ENCODE measurements at places on chromosomes 6 and 20. TPM values are rescaled to one million over a fixed set of nuclear protein-coding genes. Genes with fewer than 3 reads are reported as not detected.

- no peak for DNase-seq
Observed at GRCh38 chr6:158497620-158498019, 62.3 kb upstream of the TMEM181 start.

GRCh38 chr6:84362193-84362821 lies 134.9 kb upstream of the CEP162 start:
- DNase-seq: no peak

DNA sequence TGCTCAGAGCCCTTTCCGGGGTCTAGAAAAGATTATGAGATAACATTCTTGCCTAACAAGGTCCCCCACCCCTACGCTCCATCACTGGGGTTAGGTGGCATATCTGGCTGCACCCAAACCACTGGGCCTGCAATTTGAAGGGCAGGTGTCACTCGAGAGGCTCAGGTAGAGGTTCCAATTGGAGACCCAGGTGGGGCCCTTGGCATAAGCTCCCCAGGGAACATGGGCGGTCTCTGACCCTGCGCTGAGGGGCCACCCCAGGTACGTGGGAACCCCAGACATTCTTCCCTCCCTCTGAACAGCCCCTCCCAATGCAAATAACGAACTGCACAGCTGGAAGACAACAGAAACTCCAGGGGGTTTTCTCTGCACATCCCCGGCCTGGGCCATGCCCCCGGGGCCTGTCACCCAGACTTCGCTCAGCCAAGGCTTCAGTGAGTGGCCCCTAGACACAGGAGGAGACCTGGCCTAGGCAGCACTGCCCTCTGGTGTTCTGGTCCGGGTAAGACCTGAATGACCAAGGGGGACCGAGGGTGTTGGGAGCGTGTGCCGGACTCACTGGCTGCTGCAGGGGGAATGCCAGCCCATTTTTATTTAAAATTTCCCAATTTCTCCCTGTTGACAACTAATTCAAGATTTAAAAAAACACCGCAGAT lies 47.5 kb downstream of the DSTN start:
- peak; percentile 18 for DNase-seq

The FRK gene
- total RNA-seq: 3.7 TPM

The MLN gene
- not detected for total RNA-seq

- DNase-seq: peak; percentile 6
Observed at GRCh38 chr20:52190437-52191131, 995 bp downstream of the ZFP64 start.

The SIRPB1 gene
- total RNA-seq: 1.9 TPM

GRCh38 chr6:138601128-138601527 lies 101.8 kb upstream of the NHSL1 start:
- no peak for DNase-seq

The OTOR gene
- not detected for total RNA-seq

DNA sequence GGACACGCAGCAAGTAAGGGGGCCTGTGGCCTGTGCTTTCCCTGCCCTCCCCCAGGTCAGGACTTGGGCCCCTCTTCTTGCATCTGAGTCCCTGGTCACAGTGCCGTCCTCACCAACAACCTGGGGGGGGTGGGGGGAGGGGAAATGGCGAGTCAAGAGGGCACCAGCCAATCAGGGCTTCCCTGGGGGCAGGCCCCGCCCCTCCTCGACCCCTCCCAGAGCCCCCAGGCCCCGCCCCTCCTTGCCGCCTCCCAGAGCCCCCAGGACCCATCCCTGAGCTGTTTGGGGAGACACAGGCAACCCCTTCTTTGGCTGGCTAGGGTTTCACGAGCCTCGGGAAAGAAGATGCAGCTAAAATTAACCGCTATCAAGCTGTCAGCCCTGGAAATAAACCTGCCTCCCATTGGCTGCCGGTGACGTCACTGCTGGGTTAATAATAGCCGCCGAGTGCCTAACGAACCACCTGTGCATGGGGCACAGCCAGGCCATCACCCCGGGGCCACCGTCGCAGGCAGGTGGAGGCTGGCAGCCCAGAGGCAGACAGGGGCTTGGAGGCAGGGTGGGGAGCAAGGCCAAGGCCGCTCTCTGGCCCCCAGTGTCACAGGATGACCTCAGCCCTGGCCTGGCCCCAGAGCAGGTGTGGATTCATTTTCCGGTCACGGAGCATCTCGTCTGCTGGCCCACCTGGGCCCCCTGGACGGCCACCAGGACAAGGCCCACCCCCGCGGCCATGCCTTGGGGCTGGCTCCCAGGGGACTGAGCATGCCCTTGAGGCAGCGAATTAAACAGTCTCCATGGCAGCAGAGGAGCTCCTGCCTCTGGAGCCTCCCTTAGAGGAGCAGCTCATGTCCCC lies 3.2 kb upstream of the EEF1A2 start:
- no peak for DNase-seq

DNA sequence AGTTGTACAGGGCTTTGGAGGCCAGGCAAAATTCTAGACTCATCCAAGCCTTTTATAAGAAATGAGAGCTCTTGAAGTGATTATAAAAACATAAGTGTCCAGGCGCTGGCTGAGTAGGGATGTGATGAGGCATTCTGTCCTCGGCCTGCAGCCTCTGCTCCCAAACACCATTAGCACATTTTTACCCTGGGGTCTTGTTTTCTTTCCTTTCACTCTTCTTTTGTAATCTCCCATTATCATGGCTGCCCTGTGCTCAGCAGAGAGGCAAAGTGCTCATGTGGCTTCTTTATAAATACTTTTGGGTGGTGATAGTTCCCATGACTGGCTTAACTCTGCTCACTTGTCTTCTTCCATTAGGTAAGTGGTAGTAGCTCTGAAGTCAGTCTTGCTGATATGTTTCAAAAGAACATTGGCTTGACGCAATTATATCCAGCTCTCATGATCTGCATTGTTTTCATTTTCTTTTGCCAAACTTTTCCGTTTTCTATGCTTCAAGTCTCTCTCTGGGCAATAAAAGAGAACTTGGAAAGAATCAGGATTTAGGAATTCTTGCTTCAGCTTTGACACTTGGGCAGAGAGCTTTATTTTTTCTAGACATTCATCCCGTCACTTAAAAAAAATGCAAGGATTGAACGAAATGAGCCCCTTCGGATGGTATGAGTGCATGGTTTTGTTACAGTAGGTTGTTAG lies 61.1 kb downstream of the CAP2 start:
- no peak for DNase-seq

- no peak for DNase-seq
Observed at GRCh38 chr20:62503401-62504178, 27.8 kb upstream of the GATA5 start.

DNA sequence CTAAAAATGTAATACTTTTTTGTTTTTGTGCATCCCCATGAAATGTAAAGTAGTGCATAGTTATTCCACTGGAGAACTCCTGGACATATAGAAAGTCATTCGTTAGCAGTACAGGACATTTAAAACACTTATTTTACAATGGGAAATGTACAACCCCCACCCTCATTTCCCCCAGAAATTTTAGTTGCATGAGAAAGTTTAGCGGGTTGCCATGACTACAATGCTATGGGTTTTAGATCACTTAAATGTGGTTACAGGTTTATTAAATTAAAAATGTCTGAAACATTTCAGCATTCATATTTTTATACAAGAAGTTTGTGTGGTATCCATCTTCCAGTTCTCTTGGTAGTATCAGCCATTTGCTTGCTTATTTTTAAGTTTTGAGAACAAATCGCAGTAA lies 54.9 kb upstream of the TRAF3IP2 start:
- no peak for DNase-seq

GRCh38 chr6:40695114-40695513 lies 108.0 kb upstream of the LRFN2 start:
- no peak for DNase-seq

DNA sequence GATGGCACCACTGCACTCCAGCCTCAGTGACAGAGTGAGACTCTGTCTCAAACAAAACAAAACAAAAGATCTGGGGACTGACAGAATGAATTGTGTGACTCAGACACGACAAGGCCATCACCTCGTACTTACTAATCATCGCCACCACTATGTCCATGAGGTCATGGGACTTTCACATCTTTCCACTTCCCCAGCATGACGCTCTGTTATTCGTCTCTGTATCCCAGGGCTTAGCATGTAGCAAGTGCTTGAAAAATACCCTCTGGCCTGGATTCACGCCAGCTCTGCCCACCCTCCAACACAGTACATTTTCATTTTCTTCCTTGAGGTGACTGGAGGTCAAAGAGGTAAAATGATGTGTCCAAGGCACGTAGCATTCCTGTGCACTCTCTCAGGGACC lies 27.8 kb downstream of the FGD2 start:
- DNase-seq: no peak

DNA sequence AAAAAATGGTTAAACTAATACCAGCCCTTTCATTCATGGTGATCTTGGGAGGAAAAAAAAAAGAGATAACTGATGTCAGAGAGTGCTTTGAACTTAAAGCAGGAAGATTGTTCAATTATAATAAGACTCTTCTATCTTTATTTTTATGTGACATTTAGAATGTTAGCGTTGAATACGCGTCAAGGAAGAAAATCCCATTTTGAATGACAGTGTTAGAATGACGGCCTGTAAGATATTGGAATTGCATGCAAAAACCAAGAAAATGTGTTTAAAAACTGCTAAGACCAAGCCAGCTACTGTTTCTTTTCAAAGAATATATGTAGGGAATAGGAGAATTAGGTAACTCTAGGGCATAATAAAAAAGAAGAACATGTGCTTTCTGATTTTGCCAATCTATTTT lies 123.0 kb downstream of the CARMIL1 start:
- DNase-seq: no peak

The ARFGEF3 gene
- total RNA-seq: 3.8 TPM

DNA sequence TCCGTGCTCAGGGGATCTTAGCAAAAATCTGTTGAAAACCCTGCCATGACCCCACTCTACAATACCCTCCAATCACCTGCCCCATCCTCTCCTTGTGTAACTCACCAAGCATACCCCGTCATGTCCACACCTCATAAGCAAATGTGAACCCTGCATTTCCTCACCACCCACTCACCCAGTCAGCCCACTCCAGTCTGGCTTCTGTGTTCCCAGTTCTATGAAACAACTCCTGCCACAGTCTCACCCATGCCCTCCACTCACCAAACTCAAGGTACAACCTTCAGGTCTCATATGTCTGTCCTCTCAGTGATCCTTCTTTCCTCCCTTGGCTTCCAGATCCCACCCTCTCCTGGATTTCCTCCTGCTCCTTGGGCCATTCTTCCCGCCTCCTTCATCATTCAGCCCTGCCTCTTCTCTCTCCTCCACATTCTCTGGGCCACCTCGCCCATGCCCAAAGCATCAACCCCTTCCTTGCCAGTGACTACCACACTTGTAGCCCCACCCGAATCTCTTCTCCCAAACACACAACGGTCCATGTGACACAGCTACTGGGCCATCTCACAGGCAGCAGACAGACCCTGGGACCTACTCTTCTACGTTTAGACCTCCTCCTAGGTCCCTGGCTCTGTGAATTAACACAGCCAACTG lies 8.8 kb downstream of the DDRGK1 start:
- DNase-seq: no peak

DNA sequence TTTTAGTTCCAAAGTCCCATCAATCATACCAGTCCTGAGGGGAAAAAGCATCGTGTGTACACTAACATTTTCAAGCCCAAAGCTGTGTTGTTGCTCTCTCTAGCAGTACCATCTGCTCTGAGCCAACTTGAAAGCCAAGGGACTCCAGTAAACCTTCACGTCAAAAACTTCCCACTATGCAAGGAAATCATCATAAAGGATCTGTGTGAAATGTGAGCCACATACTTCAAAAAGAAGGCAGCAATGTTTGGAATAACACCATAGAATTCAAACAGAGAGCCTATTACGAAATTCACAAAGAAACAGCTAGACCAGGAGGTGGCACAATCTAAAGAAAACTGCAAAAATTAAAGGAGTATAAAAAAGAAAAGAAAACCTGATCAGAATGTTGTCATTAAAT lies 399.8 kb upstream of the EPHA7 start:
- no peak for DNase-seq

GRCh38 chr20:44409132-44409600 lies 53.7 kb downstream of the HNF4A start:
- no peak for DNase-seq

DNA sequence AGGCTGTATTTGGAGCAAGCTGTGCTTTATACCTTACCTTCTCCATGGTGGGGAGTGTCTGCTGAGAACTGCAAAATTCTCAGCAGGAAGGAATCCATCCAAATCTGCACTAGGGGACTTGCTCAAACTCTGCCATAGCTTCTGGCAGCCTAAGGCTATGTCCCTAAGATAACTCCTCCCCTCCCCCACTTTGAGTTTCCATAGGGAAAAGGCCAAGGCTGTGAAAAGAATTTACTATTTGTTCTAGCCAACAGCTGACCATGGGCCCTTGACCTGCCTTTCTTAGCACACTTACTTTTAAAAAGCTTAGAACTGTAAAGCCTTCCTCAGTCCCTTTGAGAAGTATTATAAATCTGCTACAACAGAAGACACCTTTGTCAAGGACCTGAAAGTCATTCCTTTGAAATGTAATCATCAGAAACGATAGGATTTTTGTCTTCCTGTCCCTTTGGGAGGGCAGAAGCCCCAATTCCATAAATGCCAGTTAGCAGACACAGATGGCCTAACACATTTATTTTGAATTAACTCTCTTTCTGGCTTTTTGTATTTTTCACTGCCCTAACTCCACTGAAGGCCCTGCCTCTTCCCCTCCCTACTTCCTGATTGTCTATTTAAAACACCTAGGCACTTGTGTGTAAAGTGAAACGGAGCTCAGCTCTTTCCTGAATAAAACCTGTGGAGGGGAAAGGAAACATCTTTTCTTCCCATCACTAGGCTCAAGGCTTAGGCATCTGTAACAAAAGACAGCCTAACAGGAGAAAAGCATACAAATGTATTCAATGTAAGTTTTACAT lies 157.1 kb downstream of the AKAP7 start:
- DNase-seq: no peak

DNA sequence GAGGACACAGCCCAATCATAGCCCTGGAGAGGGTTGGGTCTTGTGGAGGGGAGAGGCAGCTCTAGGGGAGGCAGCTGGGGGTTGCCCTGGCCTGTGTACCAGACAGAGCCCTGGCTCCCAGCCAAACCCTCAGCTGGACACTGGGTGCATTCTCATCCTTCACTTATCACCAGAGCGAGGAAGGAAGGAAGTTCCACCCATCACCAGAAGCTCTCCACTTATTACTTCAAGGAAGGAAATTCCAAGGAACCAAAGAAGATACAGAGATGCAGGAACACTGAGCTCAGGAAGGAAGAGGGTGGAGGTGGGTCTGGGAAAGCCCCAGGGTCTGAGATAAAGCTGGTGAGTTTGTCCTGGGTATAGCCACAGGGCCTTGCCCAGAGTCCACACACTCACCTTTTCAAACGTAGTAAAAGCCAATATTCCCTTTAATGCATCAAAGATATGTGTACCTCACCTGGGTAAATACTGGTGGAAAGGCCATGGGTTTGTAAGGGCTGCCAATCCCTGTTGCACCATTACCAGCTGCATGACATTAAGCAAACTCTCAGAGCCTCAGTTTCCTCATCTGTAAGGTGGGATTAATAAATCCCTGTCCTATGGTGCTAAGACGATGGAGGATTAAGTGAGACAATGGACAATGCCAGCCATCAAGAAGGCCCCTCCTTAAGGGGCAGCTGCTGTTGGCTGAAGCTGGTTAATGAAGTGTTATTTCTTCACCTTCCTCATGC lies 109.7 kb upstream of the NAA20 start:
- no peak for DNase-seq

The OR2H1 gene
- not detected for total RNA-seq

The UNC5CL gene
- total RNA-seq: 2.2 TPM
